ENCODE measurements at places on chromosomes 5 and 9. TPM values are rescaled to one million over a fixed set of nuclear protein-coding genes. Genes with fewer than 3 reads are reported as not detected.
A peak's percentile ranks its signal among the peaks of the same experiment; 100 is the strongest.

DNA sequence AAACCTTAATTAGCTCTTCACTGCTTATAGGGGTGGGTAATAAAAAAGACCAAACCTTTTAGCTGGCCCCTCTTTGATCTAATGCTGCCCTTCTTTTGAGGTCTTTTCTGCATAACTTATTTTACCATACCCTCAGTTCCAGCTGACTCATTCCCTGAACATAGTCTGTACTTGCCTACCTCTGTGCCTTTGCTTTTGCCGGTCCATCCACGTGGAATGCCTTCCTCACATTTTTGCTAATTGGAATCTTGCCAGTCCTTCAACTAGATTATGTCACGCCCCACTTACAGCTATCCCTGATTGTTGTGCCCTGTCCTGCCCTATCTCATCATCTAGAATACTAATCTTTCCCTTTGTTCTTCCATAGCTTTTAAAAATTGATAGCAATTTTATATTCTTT, 44.2 kb downstream of the FAF2 start:
- no peak for DNase-seq

DNA sequence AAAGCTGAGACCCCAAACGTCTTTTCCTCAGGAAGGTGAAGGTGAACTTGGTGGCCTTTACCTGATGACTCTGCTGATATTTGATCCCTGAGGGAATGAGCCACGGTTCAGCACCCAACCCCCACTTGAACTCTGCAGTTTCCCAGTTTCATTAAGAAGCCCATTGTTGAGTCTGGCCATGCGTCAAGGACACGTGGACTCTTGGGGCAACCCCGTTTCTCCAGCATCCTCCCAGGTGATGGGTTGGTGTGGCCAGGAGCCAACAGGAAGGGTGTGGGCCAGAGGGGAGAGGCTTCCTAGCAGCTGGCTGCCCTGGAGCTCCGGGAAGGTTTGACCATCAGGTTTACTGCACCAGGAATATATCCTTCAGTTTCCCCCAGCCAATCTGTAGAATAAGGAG, 59.5 kb upstream of the GNE start:
- DNase-seq = no peak

DNA sequence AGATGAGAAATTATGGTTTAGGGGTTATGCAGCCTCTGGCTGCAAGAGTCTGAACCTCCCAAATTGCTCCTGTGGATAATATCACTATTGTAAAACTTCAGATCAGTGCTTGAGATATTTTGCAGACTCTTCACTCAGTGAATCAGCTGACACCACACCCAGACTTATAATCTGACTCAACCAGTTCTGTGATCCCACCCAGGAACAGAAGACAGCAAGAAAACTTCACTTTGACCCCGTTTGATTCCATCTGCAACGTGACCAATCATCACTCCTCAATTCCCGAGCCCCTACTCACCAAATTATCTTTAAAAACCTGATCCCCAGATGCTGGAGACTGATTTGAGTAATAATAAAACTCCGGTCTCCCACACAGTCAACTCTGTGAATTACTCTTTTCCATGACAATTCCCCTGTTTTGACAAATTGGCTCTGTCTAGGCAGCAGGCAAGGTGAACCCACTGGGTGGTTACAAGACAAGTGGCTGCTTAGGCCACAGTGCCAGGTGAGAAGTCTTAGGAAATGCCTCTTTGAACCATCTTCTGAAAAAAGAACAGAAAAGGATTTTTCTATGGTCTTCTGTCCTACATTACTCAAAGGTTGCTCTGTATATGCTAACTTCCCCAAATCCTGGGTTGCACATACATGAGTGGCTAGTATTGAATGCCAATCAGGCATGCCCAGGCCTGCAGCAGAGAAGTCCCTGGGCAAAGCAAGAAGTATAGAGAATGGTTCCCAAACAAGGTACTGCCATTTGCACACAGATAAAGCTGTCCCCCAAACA, 588.0 kb downstream of the PRELID2 start:
- no peak for DNase-seq

DNA sequence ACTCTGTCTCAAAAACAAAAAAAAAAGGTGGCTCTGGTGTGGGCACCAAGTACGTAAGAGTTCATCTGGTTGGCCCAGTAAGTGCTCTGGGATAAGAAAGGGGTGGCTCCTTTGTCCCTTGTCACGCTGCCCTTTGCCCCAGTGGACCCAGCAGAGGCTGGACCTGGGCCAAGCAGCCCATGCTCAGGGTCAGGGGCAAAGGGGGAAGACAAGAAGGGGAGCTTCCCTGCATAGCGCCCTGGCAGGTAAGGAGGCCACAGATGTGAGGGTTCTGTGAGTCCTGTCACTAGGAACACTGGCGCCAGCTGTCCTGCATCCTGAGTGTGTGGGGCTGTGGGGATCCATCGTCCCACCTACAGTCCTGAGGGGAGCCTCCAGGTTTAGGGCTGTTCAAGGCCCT, 65.3 kb downstream of the GADD45G start:
- no peak for DNase-seq

DNA sequence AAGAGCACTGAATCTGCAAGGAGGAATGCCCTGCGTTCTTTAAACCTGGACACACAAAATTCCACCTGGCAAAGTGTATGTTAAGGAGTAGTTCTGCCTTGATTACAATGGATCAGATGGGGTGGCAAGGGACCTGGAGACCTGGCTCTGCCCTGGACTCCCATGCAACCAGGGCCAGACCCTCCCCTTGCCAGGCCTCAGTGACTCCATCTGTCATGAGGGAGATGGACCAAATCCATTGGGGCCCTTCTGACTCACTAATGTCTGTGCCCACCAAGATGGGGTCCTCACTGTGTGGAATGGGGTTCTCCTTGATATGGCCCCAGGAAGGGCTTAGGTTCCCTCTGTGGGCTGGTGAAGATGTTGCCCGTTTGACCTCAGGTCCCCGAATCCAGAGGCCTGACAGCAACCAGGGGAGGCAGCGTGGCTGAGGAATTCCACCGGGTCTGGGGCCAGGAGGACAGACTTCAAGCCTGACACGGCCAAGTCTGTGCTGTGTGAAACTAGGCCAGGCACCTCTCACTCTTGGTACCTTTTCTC, 100.3 kb downstream of the PAX5 start:
- peak; percentile 15 for DNase-seq

- no peak for DNase-seq
Measured at GRCh38 chr9:112699230-112699629, 18.7 kb downstream of the INIP start.

- no peak for DNase-seq
Measured at GRCh38 chr9:28976684-28977083, 1403.4 kb upstream of the C9orf72 start.

GRCh38 chr5:150163547-150164059, 3.0 kb upstream of the CDX1 start:
- no peak for DNase-seq

- DNase-seq = no peak
Measured at GRCh38 chr9:113567361-113568080, 104.0 kb downstream of the RGS3 start.

DNA sequence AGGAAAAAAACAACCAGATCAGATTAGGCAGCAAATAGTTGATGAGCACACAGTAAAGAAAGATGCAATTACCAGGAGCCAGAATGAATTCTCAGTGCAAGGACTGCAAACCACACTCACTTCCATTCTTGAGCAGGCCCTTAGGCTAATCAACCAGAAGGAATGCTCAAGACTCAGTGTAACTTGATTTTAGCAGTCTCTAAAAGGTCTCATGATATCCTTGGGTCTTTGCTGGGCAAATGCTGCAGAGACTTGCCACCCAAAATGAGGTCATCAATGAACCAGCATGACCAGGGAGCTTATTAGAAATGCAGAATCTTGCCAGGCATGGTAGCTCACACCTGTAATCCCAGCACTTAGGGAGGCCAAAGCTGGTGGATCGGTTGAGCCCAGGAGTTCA, 20.1 kb upstream of the TMEM245 start:
- no peak for DNase-seq

GRCh38 chr9:5994493-5994892, 20.9 kb downstream of the RANBP6 start:
- DNase-seq = no peak

GRCh38 chr5:8184455-8185063, 315.6 kb downstream of the MTRR start:
- no peak for DNase-seq

- no peak for DNase-seq
Measured at GRCh38 chr9:118423021-118423420, 718.8 kb downstream of the TLR4 start.

GRCh38 chr5:146158255-146158654, 24.2 kb downstream of the LARS1 start:
- DNase-seq = no peak

- no peak for DNase-seq
Measured at GRCh38 chr5:157400741-157401495, 59.1 kb upstream of the NIPAL4 start.

GRCh38 chr9:70696694-70697335, 282.4 kb upstream of the KLF9 start:
- DNase-seq = no peak

- DNase-seq = no peak
Measured at GRCh38 chr9:33697171-33697570, 98.2 kb upstream of the PRSS3 start.

DNA sequence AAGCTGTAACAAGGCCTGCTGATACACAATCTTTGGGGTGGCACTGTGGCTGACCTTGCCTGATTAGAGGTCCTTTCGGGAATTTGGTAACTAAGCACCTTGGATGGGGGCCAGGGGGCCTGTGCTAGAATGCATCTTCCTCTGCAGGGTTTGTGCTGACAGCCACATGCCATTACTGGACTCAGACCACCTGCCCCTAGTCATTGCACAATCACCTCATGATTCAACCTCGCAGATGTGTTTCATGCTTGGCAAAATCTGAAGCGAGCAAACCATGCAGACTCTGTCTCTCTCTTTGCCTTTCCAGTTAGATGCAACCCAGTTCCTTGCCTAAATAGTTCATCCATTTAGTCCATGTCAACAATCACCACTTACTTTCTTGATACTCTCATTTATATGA, 96.5 kb upstream of the ERCC6L2 start:
- no peak for DNase-seq

GRCh38 chr5:125750147-125750860, 672.9 kb upstream of the GRAMD2B start:
- DNase-seq = no peak

- DNase-seq = peak; percentile 67
Measured at GRCh38 chr9:106697750-106698502, 165.0 kb upstream of the ZNF462 start.

- DNase-seq = no peak
Measured at GRCh38 chr9:80522465-80522864, 950.7 kb downstream of the TLE4 start.

DNA sequence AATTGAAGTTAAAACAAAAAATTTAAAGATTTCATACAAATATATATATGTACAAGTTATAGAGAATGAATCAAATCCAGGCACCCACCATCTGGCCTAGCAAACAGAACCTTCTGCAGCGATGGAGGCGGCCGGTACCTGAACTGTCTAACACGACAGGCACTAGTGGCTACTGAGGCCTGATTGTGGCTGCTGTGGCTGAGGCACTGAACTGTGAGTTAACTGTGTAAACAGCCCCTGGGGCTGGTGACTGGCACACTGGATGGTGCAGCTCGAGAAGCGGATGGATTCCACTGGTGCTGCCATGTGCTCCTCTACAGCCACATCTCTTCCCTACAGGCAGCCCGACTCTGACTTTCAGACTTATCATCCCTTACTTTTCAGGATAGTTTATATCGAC, 82.4 kb downstream of the RAPGEF1 start:
- DNase-seq = no peak

- no peak for DNase-seq
Measured at GRCh38 chr9:2236850-2237249, 221.7 kb downstream of the SMARCA2 start.

DNA sequence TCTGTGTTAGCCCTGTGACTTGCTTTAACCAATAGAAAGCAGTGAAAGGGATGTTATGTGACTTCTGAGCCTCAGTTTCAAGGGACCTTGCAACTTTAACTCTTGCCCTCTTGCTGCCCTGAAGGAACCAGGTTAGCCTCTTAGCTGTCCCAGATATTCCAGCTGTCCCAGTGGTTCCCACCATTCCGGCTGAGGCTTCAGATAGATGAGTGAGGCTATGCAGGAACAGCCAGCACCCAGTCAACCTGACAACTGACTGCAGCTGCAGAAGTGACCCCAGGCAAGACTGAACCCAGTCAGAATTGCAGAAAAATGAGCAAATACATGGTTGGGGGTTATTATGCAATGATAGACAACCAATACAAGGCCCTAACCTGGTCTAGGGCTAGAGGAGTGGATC, 10.4 kb upstream of the CDC23 start:
- DNase-seq = no peak

DNA sequence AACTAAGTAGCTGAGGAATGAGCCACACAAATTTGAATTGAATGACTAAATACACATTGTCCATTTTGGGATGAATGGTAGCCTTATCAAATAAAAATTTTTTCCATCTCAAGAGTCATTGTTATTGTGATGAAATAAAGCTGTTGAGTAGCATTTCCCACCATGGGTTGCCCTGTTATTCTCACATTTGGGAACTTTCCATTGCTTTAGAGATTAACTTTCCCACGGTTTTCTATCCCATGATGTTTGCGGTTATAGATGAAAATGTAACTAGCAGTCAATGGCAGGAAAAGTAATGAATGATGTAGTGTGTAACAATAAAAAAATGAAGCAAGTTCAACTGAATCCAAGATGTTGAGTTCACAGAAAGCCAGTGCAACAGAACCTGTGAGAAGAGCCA, 59.9 kb upstream of the PLPP1 start:
- no peak for DNase-seq

- no peak for DNase-seq
Measured at GRCh38 chr9:126367616-126368015, 41.0 kb downstream of the MVB12B start.

DNA sequence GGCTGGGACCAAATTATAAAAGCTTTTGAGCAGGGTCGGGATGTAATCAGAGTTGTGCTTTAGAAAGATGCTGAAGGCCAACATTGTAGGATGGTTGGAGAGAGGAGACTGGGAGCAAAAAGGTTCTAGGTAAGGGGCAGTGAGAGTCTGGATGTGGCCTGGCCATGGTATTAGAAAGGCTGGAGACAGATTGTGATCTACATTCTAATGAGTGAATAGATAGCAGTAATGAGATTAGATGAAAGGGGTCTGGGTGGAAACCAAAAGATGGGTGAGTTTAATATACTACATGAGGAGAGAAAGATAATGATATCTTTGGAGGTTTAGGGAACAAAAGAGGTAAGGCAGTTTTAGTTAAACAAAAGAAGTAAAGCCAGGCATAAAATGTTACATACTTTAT, 88.8 kb upstream of the SH3GL2 start:
- DNase-seq = no peak

- DNase-seq = no peak
Measured at GRCh38 chr5:71993600-71993999, 113.7 kb upstream of the MAP1B start.

GRCh38 chr5:161311146-161311708, 235.3 kb downstream of the GABRB2 start:
- DNase-seq = no peak

GRCh38 chr9:34612788-34613390, 992 bp upstream of the RPP25L start:
- DNase-seq = peak; percentile 80

The DBN1 gene
- total RNA-seq = 200 TPM

The SLC34A3 gene
- 0.81 TPM for total RNA-seq

The SH3GL2 gene
- total RNA-seq = 7.6 TPM

The INSYN2B gene
- total RNA-seq = not detected

The RFESD gene
- total RNA-seq = 1.6 TPM

The CBY3 gene
- not detected for total RNA-seq

The TAF11L10 gene
- not detected for total RNA-seq

The EIF4E1B gene
- total RNA-seq = not detected

The IFNA21 gene
- not detected for total RNA-seq

The OGN gene
- not detected for total RNA-seq

The PCA3 gene
- total RNA-seq = 0.33 TPM

The P4HA2 gene
- total RNA-seq = 38.5 TPM
